ENCODE measurements at places on chromosomes 7 and 10. TPM values are rescaled to one million over a fixed set of nuclear protein-coding genes. Genes with fewer than 3 reads are reported as not detected.

WNT2 gene
- not detected for total RNA-seq

RBP4 gene
- total RNA-seq, result 0.24 TPM

SPDYE5 gene
- total RNA-seq, result not detected

ARMC3 gene
- total RNA-seq, result 0.64 TPM

HOXA1 gene
- total RNA-seq, result 0.64 TPM
